ENCODE measurements at places on chromosomes 5 and 9.

DNA sequence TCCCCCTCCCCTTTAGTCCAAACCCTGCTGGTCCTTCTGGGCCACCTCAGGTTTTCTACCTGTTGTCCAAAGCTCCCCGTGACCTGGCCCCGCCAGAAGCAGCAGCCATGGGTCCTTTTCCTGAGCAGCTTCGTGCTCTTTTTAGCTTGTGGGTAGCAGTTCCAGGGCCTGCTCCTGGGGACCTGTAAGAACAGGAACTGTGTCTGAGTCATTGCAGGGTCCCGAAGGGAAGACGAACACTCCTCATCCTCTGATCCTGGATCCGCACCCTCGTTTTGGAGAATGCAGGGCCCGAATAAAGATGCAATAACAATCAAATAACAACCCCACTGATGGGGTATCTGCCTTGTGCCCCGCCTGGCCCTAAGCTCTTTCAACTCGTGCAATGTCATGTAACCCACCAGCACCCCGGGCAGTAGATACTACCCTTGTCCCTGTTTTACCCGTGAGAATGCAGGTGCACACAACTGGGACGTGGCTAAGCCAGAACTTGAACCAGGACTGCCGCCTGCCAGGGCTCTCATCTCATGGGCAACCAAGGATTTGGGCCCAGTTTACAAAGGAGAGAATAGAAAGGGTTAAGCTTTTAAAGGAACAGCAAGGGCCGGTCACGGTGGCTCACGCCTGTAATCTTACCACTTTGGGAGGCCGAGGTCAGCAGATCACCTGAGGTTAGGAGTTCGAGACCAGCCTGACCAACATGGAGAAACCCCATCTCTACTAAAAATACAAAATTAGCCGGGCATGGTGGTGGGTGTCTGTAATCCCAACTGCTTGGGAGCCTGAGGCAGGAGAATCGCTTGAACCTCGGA is 33.2 kb downstream of the NEK6 start:
- no peak for DNase-seq

DNA sequence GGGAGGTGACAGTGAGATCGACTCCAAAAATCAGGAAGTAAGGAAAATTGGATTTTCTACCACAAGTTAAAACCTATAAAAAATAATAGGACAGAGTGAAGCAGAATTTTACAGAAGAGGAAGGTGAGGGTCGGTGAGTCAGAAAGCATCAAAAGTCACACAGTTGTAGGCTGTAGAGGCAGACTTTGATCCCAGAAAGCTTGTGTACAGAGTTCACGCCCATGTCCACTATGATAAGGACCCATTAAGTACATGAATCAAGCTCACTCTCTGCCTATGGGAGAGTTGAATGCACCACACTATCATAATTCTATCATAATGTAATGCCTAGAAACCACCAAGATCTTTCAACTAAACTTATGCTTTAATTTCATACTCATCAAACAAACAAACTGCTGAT is 291.2 kb downstream of the PRELID2 start:
- no peak for DNase-seq

- DNase-seq, result no peak
Observed at GRCh38 chr5:176959051-176959450, 47.5 kb downstream of the UIMC1 start.

- no peak for DNase-seq
Observed at GRCh38 chr5:109788596-109788995, 98.9 kb downstream of the MAN2A1 start.
